SJSA1 (cell line): ENCODE measurements at places on chromosomes 3 and 15. TPM values are rescaled to one million over a fixed set of nuclear protein-coding genes. Genes with fewer than 3 reads are reported as not detected.

The SOX14 gene
- not detected in 2 replicates for total RNA-seq

The SELENOS gene
- total RNA-seq: 180 and 181 TPM in 2 replicates

DNA sequence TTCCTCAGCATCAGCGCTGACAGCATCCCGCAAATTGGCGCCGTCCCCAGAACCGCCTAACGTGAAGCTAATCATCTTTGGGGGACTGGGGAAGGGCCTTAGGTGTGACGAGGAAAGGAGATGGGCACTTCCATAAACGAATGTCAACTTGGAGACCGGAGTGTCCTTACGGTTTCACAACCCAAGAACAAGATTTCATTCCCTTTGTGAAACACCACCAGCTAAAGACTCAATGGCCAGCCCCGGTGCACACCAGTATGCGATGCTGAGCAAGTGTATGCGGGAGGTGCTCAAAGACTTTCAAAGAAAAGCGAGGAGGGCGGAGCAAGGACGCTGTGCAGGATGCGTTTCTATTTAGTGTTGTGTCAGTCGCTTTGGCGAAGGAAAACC is 759 bp upstream of the TTBK2 start:
- H3K4me3 ChIP-seq: peak overlapping the region; percentile 84
- peaks cover 10% of the 10 kb centered on the region; the same call in 1 of the 2 replicates for H3K4me1 ChIP-seq
- H3K36me3 ChIP-seq: no peaks in the 10 kb centered on the region; the same call in 1 of the 2 replicates
- DNase-seq: no peak

- H3K4me1 ChIP-seq: peaks cover 2% of the 10 kb centered on the region; the same call in 1 of the 2 replicates
- no peaks in the 10 kb centered on the region for H3K36me3 ChIP-seq
- no peak overlapping the region for H3K4me3 ChIP-seq
- DNase-seq: no peak
- no peaks in the 10 kb centered on the region for H3K27me3 ChIP-seq
These were observed 20.6 kb upstream of the TRANK1 start for GRCh38 chr3:36965440-36965839.
